Adipocyte (in vitro differentiated cells): ENCODE measurements at places on chromosomes 3 and 15.
A peak's percentile ranks its signal among the peaks of the same experiment; 100 is the strongest.

DNA sequence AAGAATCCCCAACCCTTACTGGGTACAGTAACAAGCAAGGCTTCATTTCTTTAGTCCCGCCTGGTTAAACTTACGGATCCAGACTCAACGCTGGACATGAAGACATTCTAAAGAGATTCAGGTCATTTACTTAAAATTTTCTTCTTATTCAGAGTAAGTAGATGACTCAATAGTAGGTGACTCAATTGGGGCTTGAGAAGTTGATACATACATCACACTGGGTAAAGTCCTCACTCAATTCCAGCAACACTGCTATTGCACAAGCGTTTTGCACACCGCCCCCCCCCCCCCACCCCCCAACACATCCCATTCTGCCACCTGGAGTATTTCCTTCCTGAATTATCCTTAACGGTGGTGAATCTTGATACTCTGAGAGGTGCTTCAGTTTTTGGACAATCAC, 610.0 kb downstream of the FOXP1 start:
- no peak for DNase-seq

DNA sequence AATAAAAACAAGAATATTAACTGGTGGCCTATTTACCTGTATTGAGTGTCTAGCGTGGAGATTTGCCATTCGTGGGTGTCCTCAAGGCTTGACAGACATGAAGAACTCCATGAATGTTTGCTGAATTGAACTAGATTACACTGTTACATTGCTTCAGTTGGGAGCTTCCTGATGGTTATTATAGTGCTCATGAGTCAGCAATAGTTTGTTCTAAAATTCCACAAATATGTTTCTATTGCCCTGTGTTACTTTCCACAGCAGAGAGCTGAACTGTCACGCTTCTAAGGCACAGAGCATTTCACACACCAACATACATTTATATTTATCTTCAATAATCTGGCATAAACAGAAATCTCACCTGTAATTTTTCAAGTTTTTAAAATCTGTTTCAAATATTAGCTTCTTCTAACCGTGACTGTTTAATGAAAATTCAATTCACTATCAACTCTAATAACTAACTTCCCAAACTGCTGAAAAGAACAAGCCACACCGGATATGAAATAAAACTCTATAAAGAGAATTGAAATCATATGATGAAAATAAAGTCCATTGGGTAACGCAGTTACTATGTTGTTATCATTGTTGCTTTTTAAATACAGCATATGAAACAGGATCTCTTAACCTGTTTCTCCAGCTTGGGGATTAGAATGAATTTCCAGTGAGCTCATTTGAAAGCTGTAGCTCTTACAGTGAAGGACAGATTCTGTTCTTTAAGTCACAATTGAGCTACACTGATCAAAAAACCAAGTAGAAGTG, 61.2 kb upstream of the MCF2L2 start:
- DNase-seq, result peak; percentile 71

DNA sequence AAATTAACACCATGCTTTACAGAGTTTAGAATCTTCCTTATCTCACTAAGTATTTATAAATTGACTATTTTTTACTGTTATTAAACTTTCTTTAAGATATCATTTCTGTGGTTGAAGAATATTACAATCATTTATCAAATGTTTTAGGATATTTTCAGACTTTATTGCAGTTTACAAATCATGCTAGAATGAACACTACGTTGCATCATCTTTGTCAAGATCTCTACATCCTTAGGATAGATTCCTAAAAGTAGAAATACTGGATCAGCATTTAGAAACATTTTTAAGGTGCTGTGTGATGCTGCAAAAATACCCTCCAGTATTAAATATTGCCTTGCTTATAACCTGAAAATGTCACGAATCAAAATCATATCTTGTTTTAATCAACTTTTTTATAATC, 2.5 kb upstream of the PLD1 start:
- DNase-seq, result peak; percentile 57

DNA sequence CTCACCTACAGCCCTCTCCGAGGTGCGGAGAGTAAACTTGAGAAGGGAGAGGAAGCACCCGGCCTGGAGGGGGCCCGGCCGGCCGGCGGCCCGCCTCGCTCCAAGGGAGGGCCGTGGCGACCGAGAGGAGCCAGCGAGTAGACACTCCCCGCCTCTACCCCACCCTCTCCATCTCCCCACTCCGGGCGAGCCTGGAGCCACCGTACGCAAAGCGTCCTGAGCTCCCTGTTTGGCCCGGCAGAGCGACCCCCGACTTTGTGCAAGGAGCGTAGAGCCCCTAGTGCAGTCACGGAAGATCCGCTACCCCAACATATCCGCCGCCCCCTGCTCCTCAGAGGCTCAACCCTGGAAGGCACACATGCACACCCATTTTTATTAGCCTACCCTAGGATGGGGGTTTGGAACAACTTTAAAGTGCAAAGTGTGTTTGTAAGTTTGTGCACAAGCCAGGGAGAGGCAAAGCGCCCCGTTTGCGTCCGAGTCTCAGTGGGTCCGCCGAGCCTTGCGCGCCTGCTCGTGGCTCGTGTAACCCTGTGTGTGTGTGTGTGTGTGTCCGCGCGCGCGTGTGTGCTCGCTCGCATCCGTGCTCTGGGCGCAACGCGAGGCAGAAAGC, 508 bp upstream of the SMAD6 start:
- DNase-seq, result peak; percentile 76

- DNase-seq, result no peak
Observed at GRCh38 chr3:177992993-177993970, 543.0 kb upstream of the KCNMB2 start.

GRCh38 chr3:139933766-139934165, 1.2 kb upstream of the CLSTN2 start:
- DNase-seq, result no peak

DNA sequence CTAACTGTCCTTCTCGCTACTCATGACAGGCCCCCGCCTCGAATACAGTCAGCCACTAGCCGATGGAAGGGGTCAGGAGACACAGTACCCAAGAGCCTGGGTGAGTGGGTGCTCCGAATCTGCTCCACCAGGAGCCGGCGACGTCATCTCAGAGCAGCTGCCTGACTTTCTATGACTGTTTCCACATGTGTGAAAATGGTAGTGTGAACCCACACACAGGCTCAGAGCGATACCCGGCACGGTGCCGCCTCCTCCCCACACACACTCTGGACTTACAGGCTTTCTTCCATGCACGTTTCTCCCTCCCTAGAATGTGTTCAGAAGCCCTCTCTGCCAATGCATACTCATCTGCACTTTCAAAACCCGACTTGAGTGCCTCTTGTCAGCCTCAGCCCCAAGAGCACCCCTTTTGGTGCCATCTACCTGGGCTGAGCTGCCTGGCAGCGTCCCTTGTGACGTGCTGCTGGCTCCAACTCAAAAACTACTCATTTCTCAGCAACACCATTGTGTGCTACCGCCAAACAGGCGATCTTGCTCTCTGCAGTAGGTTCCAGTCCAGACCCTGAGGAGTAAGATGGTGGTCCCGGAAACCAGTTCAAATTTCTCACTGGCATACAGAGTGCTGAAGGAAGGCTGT, 29.7 kb downstream of the VGLL4 start:
- DNase-seq, result no peak

- DNase-seq, result no peak
Observed at GRCh38 chr3:101680466-101680865, 3.5 kb upstream of the ZBTB11 start.

GRCh38 chr3:143849854-143850549, 1.7 kb upstream of the SLC9A9 start:
- DNase-seq, result peak; percentile 93

GRCh38 chr15:95664450-95664849, 666.0 kb upstream of the NR2F2 start:
- DNase-seq, result no peak
